ENCODE measurements at places on chromosomes 11 and 22.

GRCh38 chr22:26606611-26607010, 11.2 kb downstream of the CRYBB1 start:
- DNase-seq = no peak

- DNase-seq = no peak
Measured at GRCh38 chr11:86052693-86053641, 15.9 kb downstream of the PICALM start.

- no peak for DNase-seq
Measured at GRCh38 chr11:40227730-40228129, 1231.7 kb downstream of the LRRC4C start.

GRCh38 chr11:35150454-35150853, 11.5 kb downstream of the CD44 start:
- no peak for DNase-seq

DNA sequence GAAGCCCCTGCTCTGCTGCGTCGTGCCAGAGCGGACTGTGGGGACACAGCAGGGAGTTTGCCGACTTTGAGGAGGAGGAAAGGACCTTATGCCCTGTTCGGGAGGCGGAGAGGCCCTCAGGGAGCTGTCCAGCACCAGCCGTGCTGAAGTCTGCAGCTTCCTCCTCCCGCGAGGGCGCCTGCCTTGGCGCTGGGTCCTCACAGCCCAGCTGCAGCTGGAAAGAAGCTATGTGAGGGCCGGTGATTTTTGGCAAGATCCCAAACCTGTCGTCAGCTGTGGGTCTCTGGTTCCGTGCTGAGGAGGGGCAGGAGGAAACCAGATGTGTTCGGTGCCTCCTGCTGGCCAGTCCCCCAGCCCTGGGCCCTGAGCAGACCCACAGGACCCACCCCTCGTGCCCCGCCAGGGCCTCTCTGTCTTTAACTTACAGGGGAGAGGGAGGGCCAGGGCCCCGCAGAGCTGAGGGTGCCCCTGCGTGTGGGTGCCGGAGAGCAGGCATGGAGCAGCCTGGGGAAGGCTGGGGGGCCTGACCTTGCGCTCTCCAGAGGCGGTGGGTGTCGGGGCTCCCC, 12.0 kb downstream of the BRSK2 start:
- no peak for DNase-seq

- no peak for DNase-seq
Measured at GRCh38 chr11:22707119-22707899, 40.9 kb downstream of the GAS2 start.

GRCh38 chr22:42800451-42801251, 56.4 kb downstream of the ARFGAP3 start:
- no peak for DNase-seq

DNA sequence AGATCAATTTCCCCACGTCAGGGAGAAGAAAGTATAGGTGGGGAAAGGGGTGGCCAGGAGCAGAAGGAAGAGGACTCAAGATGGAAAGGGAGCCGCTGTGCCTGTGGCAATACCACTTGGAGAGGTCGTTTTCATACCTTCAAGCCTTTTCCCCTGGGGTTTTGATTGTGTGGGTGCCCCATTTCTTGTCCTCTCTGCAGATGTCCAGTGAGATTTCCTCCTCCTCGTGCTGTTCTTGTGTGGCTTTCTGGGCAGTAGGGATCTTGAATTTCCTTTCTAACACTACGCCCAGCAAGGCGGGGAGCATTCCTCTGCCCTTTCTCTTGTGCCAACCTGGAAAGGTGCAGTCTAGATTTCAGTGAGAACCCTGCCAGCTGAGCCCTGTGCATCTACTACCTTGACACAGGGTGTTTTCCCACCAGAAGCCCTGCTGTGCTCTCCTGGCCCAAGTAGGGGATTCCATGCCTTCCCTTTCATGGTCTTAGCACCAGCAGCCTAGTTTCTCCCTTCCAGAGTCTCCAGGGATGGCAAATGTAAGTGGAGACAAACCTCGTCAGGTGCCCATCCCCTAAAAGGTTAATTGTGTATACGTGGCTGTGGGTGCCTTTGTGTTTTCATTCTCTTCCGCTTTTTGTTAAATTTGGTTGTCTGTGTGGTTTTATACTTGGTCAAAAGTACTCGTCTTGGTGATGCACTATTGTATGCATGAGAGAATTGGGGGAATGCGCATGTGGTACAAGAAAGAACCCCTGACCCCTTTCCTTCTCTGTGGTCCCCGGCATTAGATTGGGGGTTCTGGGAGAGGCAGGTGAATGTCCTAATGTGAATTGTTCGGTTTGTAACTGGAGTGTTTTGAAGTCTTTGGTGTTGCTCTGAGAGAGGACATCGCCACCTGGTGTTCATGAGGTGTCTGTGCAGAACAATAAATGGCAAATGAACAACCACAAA, 71.4 kb upstream of the MPEG1 start:
- DNase-seq = peak; percentile 35

DNA sequence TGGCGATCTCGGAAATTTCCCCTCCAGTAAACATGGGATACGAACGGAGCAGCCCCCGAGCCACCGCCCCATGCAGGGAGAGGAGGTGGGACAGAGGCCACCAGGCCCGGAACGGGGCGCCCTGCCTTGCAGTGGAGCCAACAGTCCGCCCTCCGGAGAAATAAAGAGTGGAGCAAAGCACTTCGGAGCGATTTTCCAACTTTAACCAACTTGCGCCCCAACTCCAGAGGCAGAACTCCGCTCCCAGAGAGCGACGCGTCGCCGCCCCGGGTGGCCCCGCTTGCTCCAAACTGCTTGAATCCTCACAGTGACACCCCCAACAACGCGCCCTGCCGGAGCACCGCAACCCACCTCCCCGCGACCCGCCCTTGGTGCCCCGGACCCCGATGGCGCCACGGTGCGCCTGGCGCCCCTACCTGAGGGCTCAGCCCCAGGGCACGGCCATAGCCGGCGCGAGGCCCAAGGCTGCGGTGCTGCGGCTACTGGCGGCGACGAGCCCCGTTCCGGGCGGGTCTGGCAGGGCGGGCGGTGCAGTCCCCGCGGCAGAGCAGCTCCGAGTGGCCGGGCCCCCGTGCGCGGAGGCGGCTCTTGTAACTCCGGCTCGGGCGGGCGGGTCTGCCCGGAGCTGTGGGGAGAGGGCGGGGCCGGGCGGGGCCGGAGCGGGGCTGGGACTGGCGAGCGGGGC, at the start of gene AHNAK:
Gene AHNAK (minus strand): TSS at position 563 of the 685 bp plus-strand sequence. CDS start 10,708 bp downstream, outside the sequence.
- DNase-seq = no peak

DNA sequence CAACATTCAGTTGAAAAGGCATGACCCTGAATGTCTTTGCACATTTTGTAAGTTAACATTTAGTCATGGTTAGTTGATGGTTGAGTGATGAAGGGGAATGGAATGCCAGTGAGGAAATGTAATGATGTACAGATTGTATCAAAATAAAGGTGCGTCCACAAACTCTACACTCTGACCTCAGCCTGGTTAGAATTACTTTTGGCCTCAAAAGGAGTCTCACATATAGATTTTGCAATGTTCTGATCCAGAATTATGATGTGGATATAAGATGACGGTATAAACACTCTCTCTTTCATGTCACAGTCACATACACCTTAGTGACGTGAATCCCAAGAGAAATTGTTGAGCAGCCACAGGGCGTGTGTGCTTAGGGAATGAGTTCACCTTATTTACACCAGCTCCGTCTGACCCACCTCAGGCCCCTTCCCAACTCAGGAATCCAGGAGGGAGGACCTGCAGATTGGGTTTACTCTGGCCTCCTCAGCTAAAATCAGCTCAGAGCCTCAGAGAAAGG, 100.1 kb downstream of the RDX start:
- DNase-seq = peak; percentile 66

- no peak for DNase-seq
Measured at GRCh38 chr11:126604461-126604860, 249.0 kb downstream of the ST3GAL4 start.

DNA sequence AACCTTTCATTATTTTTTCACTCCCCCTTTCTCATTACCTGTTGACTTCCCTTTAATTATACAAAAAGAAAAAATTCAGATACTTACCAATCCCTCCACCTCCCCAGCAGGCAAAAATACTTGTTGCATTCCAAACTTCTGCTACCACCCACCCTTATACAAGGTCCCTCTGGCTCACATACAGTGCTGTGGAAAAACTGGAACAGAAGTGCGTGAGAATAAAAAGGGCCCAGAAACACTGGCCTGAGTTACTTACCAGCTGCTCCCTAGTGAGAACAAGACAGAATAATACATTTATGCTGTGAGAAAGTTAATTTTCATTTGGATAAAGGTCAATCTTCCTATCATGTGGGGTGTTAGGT, 46.9 kb upstream of the RAPSN start:
- DNase-seq = no peak
